Putamen (tissue), 1 donor: ENCODE measurements at places on chromosomes 2 and 18.
A peak's percentile ranks its signal among the peaks of the same experiment; 100 is the strongest.

GRCh38 chr2:202718614-202719013, 83.8 kb downstream of the FAM117B start:
- no peak for DNase-seq

GRCh38 chr18:48835119-48835518, 115.6 kb downstream of the SMAD7 start:
- no peak for DNase-seq

DNA sequence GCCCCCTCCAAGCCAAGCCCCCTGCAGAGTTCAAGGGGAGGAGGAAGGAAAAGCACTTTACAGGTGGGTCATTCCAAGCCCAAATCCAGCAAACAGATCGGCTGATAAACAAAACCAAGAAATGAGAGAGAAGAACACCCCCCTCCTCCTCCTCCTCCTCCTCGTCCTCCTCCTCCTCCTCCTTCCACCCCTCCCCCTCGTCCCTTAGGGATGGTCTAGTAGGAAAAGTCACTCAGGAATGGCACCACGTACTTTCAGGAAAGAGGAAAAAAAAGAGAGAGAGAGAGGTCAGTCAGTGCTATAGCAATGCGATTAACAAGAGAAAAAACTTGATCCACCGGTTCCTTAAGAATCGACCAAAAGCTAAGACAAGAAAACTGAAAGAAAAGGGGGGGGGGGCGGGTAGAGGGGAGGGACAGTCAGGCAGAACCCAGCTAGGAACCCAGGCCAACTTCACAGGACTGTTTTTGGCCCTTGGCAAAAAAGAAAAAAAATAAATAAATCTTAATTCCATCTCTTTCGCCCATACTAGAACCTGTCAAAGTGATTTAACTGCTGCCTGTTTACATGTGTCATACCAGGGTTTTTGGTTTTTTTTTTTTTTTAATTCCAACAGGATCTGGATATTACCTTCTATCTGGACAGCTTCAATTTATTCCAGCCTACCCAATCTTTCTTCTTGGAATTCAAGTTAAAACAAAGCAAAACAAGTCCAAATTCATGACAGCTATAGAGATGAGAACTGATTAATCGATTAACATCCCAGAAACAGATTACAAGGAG, 906 bp downstream of the IKZF2 start:
- DNase-seq: peak; percentile 35

DNA sequence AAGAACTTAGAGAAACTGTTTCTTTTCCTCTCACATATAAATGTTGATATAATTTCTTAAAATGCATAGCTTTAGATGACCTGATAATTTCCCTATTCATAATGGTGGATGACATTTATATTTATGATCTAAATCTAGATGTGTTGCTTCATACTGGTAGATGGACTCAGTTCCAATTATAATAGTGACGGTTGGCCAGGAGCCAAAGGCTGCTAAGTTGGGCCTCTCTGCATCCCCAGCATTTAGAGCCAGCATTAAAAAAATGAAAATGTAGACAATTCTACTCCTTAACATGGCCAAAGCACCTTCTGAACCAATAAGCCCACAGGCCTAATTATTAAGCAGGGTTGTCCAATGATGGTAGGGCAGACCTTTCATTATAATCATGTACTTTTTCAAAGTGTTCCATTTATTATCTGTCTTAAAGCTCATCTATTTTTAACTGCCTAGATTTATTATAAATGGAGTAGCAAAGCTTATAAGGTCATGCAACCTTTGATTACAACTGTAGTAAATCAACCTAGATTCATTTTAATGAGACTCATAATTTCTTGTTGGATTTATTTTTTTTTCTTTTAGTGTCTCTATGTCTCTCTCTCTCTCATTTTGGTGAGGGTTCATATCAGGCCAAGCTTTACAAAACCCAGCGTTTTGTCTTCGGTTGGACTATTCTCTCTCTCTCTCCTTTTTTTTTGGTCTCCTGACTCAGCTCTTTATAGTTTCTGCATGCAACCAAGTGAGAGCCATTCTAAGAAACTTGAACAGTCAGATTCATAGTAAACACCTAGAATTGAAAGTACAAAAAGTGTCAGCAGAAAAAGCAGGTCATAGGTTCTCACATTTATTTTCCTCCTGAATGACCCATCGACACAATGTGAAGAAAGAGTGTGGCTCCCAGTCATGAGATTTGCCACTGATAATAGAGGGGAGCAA, 2016.1 kb upstream of the PIK3C3 start:
- no peak for DNase-seq

GRCh38 chr18:58526425-58527284, 102.2 kb downstream of the ALPK2 start:
- DNase-seq: no peak

- DNase-seq: no peak
Measured at GRCh38 chr2:218014706-218015585, 12.2 kb upstream of the TNS1 start.

DNA sequence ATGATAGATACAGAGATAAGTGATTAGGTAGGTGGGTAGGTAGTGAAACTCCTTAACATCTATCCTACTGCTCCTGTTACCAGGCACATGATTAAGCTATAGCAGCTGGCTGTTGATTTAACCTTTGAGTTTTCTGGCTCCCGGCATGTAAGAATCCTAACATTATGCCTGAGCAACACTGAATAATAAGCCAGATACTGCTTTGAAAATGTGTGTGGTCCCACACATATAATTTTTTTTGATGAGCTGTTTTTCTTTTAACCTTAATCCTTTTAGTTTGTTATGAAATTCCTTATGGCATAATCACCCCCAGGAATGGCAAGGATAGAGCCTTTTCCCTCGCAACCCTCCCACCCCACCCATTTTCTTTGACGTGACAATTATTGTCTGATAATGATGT, 104.2 kb upstream of the NEUROD1 start:
- DNase-seq: no peak

GRCh38 chr2:40434731-40435271, 17.1 kb downstream of the SLC8A1 start:
- DNase-seq: no peak

DNA sequence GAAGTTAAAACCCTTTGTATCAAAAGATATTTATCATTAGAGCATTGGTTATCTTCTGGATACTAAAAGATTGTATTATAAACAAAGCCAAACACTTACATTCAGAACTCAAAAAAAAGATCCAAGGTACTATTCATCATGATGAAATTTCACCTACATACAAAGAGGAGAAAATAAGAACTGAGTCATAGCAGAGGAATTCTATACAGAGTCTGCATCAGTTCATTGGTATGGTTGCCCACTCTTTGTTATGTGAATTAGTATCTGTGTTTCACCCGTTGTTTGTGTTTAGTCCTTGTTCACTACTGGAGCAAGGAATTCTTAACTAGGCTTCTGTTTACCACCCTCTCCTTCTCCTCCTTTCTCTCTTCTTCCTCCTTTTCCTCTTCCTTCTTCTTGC, 157.9 kb downstream of the LNPK start:
- no peak for DNase-seq

DNA sequence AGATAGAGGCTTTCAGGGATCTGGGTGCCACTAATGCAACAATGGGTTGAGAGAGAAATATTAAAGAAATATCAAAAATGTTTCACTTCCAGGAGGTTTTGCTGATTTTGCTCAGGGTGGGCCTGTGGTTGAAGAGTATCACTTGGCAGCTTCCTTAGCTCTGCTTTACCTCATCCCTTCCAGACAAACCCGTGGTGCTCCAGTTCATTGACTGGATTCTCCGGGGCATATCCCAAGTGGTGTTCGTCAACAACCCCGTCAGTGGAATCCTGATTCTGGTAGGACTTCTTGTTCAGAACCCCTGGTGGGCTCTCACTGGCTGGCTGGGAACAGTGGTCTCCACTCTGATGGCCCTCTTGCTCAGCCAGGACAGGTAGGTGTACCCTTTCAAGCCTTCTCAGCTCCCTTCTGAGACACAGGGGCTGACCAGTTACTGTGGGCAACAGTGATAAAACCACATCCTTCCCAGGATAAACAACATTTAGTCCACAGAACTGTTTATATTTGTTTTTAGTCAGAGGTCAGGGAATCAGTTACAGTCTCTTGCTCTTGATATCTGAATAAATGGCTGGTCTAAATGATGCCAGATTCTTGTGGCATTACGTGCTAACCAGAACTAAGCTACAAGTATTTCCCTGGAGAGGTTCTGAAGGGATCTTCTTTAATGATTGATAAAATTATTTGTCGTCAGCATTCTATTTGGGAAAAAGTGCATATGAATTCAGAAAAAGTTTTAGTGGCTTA, 7.0 kb downstream of the SLC14A1 start:
- DNase-seq: no peak

DNA sequence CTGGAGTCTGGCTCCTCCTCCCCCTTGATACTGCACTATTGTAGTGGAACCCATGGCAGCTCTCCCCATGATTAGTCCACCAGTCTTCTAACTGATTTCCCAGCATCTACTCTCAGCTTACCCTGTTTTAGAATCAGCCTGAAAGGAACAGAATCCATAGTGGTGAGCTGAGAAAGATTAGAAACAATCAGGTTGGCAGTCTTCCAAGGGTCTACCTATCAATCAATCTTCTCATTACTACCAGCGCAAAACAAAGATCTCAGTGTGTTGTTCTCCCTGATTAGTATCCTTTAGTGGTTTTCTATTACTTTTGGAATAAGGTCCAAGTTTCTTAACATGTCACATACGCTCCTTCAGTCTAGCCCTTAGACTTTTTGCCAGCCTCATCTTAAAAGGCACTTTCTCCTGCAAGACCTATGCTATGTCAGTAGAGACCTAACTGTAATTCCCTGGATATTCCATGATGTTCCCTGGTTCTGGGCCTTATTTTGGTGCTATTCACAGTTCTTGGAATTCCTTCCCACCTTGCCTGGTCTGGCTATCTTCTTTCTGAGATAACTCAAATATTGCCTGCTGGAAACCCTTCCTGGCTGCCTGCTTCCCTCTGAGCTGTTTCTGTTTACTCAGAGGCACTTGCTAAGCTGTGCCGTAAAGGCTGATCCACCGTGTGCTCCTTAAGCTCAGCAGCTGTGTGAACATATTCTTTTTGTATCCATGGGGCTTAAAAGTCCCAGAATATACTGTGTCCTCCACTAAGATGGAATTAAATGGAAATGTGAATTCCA, 32.6 kb downstream of the LAMA3 start:
- no peak for DNase-seq

GRCh38 chr2:172751564-172751963, 15.9 kb downstream of the RAPGEF4 start:
- DNase-seq: no peak

- no peak for DNase-seq
Measured at GRCh38 chr2:21643180-21643579, 519.4 kb downstream of the TDRD15 start.

- no peak for DNase-seq
Measured at GRCh38 chr2:180970016-180970415, 10.4 kb upstream of the UBE2E3 start.

- DNase-seq: no peak
Measured at GRCh38 chr18:44807766-44808165, 127.1 kb downstream of the SETBP1 start.
